ENCODE measurements at places on chromosomes 7 and 10.

GRCh38 chr10:59905066-59905730, 1.2 kb downstream of the CCDC6 start:
- no peak for DNase-seq

DNA sequence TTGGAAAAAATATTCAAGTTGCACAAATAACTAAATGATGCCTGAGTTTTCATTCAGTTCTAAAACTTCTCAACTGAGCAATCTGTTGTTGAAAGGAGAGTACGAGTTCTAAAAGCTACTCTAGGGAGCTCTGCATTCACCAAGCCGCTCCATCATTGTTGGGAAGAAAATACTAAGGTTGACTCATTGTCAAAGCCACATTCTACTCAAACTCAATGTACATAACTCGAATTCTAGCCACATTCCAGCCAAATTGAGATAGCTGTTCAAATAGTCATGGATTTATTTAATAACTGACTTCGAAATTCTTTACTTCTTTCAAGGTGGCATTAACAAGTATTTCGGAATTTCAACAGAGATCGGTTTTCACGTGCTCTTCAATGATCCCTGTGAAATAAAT, 63.4 kb downstream of the KIAA1217 start:
- DNase-seq = no peak

GRCh38 chr10:43640603-43641002, 8.1 kb downstream of the ZNF32 start:
- DNase-seq = no peak

DNA sequence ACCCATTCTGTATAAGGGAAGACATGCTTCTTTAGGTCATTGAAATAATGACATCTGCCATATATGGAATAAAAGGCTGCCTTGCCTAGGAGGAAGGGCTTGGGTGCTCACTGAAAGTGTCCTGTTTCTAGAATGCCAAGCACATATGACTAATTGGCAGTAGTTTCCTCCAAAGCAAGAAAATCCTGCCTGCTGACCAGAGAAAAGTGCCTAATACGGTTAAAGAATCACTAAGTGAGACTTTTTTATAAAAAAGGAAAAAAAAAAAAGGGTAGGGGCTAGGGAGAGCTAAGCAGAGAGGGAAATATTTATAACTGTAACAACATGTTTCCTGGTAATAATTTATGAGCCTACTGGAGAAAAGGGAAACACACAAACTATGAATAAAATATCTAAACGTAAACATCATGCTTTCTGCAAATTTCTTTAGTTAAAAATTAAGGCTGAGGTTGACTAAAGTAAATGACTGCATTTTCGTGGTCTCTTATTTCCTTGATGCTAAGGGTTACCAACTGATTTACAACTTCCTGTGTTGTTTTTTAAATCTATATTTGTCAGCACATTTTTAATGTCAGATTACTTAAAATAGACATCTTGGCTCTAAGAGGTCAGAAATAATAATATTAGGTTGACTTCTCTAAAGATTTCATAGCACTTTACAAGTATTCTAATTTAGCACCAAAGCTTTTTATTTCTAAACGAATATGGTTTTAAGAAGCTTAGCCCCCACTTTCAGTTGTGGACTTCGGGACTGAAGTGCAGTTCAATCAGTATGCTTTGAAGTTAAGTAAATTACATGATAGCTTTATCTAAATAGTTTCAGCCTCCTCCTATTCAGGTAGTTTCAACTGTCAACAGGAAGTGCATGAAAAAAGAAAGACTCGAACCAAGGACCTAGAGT, 89.6 kb downstream of the CABCOCO1 start:
- DNase-seq = peak; percentile 12

GRCh38 chr7:159167139-159167538, 22.5 kb upstream of the VIPR2 start:
- no peak for DNase-seq

DNA sequence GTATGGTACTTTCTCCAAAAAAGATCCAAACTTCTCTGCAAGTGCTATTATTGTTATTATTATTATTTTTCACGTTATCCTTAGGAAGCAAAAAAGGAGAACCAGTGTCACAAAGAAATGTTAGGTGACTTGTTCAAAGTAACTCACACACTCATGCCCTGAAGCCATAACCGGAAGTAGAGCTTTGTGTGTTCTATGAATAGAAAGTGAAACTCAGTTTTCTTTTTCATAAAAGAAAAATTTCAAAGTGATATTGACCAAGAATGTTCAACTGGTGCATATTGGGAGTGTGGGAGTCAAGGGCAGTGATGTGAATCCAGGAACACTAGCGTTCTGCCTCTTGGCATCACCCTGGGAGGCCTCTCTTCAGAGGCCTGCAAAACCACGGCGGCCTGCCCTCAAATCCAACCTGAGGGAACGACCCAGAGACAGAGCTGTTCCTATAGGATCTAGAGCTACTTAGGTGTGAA, 106.1 kb downstream of the PRKCQ start:
- DNase-seq = no peak

GRCh38 chr7:43649755-43650274, 66.9 kb downstream of the STK17A start:
- no peak for DNase-seq

DNA sequence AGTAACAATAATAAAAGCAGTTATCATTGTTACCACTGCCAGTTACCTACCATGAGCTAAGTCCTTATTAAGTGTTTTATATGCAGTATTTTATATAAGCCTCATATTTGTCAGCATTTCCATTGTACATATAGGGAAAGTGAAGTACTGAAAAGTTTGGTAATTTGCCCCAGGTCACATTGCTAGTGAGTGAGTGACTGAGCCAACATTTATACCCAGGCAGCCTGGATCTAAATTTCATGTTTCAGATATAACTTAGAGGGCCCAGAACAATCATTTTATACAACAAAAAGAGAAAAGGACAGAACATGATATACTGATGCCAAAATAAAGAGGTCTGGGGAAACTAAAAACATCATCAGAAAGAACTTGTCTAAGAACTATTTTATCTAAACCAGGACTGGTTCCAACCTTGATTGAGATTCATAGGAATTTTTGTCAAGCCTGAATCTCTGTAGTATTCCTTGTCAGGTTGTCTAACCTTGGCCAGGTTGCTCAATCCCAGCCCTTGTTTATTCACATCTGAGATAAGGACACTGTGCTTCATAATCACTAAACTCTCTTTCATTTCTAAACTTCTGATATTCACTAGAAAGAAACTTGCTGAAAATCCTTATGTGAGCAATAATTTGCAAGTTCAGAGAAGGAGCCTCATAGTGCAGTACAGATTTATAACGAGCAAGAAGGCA, 308.2 kb downstream of the IPMK start:
- DNase-seq = no peak

GRCh38 chr7:48959676-48960075, 35.3 kb downstream of the CDC14C start:
- DNase-seq = no peak

- peak; percentile 37 for DNase-seq
Measured at GRCh38 chr7:131170440-131171271, 157.0 kb upstream of the MKLN1 start.

- no peak for DNase-seq
Measured at GRCh38 chr7:149725916-149726315, 47.5 kb downstream of the ZNF467 start.

Measured in HTR-8/SVneo (cell line).